Spinal cord (tissue), 10 donors: ENCODE measurements at places on chromosomes 16 and 17. TPM values are rescaled to one million over a fixed set of nuclear protein-coding genes. Genes with fewer than 3 reads are reported as not detected.

DNA sequence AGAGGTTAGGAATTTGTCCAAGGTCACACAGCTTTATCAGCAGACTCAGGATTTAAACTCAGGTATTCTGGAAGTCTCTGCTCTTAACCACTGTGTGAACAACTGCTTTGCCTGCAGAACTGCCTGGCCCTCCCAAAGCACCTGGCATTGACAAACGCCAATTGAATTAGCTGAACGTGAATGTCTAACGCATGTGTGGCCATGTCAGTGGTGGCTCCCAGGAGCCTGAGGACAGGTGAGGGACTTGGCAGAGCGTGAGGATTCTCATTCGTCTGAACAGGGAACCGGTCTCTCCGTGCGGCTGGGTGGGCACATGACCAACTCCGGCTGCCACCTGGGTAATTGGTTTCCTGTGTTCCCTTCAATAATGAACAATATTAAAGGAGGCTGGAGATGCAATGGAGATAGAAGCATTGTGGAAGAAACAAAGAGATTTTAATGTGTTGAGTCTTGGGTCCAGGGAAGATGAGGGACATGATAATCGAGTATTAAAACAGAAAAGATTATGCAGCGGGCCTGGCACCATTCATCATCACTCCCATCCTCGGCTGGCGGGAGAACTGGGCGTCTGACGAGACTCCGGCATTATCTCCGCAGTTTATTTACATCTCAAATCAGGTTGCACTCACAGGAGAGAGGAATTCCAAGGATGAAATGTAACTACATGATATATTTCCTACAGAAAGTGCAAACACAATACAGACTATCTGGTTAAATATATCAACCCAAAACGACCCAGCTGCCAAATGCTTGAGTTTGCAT, 113.5 kb downstream of the NPIPB5 start:
- no peak for DNase-seq

- no peak for DNase-seq
Observed at GRCh38 chr17:50028736-50029120, 27.2 kb upstream of the ITGA3 start.

DNA sequence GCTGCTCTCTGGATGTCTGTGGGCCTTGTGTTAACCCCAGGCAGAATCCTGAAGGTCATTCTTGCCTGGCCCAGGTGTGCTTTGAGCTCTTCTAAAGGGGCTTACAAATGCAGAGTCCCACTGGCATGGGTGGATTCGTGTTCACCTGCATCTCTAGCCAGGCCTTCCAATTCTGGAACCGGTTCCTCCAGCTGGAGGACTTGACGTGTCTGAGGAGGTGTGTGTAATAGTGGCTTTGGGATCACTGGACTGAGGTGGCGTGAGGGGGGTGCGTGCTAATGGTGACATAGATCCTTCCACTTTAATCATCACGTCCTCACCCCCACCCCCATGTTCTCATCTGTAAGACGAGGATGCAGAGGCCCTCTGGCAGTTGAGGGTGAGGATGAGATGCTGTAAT, 4.8 kb downstream of the GSE1 start:
- no peak for DNase-seq

- no peak for DNase-seq
Observed at GRCh38 chr16:1656808-1657617, 21.1 kb upstream of the JPT2 start.

DNA sequence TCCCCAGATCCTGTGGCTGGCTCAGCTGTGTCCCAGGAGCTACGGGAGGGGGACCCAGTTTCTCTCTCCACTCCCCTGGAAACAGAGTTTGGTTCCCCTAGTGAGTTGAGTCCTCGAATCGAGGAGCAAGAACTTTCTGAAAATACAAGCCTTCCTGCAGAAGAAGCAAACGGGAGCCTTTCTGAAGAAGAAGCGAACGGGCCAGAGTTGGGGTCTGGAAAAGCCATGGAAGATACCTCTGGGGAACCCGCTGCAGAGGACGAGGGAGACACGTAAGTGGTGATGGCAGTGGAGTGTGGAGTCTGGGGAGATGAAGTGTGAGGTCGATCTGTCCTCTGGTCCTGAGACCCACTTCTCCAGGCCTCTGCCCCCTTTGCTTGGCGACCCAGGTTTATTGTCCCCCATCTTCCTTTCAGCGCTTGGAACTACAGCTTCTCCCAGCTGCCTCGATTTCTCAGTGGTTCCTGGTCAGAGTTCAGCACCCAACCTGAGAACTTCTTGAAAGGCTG, 585 bp downstream of the WRAP53 start:
- DNase-seq = no peak

DNA sequence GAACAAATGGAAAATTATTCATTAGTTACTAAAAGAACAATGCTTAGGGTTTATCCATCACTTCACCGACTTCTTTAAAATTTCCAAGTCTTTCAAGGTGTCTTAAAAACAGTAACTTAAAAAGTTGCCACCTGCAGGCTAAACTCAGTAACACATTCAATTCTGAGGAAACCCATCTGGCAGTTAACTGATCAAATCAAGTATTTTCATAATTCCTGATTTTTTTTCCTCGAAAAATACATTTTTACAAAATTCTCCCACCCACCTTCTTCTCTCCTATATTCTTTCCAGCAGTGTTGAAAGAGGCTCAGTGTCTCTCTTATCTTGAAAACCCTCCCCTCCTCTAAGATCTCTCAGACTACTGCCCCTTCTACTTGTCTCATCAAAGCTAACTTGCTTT, 29.9 kb downstream of the PARN start:
- DNase-seq = no peak

DNA sequence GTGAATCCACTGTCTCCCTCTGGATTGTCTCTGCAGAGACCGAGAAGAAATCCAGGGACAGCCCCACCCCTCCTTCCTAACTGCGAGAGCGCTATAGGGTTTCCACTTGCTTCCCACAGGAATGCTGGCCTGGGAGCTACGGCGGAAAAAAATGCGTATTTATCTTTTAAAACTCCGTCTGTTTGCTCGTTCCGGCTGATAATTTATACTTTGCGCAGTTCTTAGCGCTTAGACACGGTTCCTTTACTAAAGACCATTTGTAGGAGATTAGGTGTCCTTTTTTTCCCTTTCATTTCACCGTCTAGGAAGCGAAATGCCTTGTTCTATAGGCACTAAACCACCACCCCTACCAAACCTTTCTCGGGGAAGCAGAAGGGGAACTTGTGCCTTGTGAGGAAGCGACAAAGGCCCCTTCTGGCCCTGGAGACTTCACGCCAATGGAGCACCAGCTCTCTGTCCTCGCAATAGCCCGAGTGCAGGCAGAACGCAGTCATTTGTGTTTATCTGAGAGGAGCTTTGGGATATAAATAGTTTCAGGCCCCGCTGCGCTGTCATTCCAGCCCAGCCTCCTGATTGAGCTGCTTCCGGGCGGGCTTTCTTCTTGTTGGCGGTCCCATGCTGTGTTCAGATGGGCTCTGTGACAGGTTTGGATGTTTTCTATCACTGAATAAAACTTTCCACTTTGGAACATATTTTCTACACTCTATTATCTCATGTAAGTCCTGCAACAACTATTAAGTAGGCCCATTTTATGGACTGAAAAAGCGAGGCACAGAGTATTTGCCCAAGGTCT, 791 bp upstream of the SUPT4H1 start:
- peak; percentile 55 for DNase-seq

DNA sequence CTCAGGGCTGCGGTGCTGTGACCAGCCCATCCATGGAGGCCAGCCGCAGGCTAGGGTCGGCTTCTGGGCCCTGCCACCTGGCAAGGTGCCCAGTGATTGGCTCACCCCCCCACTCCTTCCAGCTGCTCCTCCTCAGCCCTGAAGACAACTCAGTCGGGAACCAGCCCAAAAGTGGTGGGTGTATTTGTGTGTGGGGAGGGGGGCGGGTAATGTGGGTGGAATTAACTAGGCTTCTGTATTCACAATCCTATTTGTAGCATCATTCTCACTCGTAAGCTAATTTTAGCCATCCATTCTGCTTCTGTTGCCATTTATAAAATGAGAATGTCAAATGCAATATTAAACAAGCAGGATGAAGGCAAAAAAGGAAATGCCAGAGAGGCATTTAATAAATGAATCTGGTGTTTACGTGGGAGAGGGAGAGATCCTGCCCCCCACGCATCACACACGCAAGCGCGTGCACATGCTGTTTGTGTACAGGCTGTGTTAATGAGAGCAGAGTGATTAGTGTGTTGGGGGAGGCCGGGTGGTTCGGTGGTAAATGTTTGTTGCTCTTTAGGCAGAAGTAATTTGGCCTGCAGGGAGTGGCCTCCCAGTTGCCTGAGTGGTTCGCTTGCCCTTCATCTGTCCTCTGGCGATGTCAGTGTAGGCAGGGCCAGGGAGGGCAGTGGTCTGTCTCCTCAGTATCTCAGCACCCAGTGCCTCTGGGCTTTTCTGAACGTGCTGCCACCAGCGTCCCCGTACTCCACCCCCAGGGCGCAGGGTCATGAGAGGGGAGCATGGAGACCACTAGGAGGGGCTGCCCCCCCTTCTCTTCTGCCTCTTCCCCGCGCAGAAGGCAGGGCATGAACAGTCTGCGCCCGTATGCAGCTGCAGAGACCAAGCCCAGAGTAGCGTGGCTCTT, 140.1 kb downstream of the CCDC182 start:
- no peak for DNase-seq

DNA sequence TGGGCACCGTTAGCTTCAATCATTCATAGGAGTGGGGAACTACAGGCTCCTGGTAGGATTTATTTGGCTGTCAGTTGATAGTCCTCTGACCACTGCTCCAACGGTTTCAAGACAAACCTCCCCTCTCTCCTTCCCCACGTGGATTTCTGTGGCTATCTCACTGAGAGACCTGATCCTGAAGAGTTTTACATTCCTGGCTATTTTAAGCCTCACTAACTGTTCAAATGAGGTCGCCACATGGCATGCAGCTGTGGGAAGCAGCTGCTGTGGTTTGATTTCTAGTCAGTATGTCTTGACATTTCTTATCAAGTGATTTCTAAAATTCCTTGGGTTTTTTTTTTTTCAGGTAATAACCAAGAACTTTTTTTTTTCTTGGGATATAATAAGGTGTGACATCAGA, 38.3 kb downstream of the CDK5R1 start:
- no peak for DNase-seq

DNA sequence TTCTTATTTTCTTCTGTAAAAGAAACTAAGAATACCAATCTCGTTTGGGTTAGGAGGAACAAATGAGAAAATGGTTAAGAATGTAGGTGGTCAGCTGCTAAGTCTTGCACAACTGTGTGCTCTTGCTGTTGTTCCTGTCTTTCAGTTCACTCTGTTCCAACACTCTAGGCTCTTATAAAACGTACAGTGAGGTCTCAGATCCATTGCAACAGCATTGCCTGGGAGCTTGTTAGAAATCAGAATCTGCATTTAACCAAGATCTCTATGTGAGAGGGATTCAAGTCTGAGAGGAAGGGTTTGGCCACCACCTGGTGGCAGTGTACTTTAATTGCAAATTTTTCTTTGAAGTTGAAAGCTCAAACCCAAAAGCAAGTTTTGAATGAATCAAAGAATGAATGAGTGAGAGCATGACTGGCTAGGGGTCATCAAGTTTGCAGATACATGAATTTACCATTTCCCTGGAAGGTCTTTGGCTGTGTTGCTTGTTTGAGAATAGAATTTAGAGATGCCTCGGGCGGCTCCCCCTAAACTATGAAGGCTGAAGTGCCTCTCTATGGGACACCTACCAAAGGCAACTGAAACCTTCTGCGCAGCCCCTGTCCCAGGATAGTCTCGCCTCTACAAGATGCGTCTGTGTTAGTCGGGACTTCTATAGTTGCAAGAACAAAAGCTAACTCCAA, 2.5 kb downstream of the ALOX15B start:
- no peak for DNase-seq

DNA sequence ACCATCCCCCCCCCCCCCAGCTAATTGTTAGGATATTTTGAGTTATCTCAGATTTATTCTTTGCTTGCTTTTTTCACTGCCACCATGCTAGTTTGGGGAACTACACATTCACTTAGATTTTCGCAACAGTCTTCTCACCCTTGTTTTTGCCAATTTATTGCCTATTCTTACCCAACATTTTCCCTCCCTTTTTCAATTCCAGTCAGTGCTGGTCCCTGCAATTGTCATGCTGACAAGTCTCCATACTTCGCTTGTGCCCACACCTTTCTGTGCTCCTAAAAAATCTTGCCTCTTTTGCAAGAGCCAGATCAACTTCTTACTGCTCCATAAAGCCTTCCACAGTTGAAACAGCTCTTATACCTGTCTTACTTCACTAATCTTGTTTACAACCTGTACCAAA, 16.3 kb downstream of the TNRC6A start:
- no peak for DNase-seq

GRCh38 chr16:87461466-87461991, 31.3 kb downstream of the ZCCHC14 start:
- DNase-seq = no peak

GRCh38 chr17:76645481-76645880, 1.9 kb upstream of the ST6GALNAC1 start:
- DNase-seq = no peak

DNA sequence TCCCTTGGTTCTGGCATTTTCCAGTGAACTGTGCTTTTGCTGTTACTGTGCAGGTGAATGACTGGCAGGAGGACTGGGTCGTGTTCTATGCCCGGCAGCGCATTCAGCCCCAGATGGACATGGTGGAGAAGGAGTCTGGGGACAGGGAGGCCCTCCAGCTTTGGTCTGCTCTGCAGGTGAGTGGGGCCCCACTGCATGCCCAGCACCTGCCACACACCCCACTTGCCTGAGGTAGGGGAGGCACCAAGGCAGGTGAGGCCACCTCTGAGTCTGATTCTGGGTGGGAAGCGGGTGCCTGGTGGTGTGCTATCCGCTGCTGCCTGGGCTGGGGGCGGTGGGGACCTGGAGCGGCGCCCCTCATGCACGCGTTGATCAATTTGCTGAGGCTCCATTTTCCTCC, 9.0 kb upstream of the FN3K start:
- no peak for DNase-seq

- DNase-seq = no peak
Observed at GRCh38 chr17:41697122-41697962, 8.7 kb downstream of the EIF1 start.

- DNase-seq = no peak
Observed at GRCh38 chr17:2700491-2701141, 10.9 kb downstream of the CLUH start.

DNA sequence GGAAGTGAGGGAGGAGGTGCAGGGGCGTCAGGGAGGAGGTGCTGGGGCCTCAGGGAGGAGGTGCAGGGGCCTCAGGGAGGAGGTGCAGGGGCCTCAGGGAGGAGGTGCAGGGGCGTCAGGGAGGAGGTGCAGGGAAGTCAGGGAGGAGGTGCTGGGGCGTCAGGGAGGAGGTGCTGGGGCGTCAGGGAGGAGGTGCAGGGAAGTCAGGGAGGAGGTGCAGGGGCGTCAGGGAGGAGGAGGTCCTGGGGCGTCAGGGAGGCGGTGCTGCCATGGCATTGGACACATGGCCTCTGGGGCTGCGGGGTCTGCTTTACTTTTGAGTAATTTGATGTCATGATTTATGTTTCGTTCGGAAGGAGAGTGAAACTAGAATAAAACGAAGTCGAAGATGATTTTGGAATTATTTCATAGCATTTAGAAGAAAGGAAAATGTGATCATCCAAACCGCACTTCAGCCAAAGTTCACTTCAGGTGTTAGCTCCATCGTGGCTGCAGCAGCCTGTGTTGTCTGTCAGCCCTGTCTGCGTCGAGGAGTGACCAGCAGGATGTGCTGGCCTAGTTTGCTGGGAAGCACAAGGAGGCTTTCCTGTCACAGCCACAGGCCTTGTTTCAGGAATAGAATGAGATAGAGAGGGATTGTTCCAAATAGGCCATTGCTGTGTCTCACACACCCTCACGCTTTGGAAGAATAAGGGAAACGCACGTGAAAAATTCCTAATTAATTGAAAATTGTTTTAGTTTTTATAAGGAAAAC, 42.8 kb downstream of the RAB11FIP3 start:
- DNase-seq = no peak

TMED6 gene
- not detected for total RNA-seq

GPR142 gene
- 0.22 TPM for total RNA-seq

PITPNM3 gene
- 7.3 TPM for total RNA-seq

ARL5C gene
- not detected for total RNA-seq
